ENCODE measurements at places on chromosomes 2 and 18.
A peak's percentile ranks its signal among the peaks of the same experiment; 100 is the strongest.

GRCh38 chr2:11498543-11499034 lies 32.6 kb upstream of the E2F6 start:
- DNase-seq, result peak; percentile 71

- no peak for DNase-seq
These were observed 62.5 kb downstream of the SPHKAP start for GRCh38 chr2:228118940-228119339.

DNA sequence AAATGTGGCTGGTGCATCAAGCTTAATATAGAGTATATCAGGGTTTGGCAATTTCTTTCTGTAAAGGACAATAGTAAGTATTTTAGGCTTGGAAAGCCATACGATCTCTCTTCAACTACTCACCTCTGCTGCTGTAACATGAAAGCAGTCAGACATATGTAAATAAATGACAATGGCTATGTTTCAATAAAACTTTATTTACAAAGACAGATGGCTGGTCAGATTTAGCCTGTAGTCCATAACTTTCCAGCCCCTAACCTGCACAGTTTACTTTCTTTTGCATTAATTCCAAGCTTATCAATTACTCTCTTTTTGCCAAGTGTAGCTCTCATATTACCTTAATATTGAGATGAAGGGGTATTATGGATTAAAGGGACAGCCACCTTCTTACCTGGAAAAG lies 83.1 kb downstream of the LRATD1 start:
- DNase-seq, result no peak

GRCh38 chr2:69781321-69782248 lies 39.7 kb downstream of the ANXA4 start:
- DNase-seq, result no peak

DNA sequence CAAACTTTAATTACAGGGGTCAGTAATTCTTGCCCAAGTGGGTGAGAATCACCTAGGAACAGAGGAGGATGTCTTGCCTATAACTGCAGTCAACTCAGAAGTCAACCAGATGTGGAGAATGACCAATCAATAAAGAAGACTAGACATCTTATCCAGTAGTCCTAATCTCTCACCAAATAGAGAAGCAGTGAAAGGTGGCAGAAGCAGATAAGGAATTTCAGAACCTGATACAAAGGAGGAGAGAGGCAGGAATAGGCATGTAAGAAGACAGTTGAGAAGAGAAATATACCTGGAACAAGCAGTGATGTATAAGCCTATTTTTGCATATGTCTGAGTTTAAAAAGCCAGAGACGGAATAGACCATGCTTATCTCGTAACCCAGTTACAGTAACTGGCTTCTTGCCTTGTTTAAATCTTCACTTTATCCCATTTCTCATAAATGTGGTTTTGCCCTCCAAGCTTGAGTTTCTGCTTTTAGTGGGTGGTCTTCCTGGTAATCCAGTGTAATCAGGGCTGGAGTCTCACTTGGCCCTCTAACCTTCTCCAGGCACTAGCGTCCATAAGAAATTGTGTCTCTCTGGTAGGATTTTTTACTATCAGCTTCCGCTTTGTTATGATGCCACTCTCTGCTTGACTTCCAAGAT lies 401.0 kb downstream of the SUCLG1 start:
- no peak for DNase-seq

- DNase-seq, result no peak
These were observed 905.6 kb downstream of the TSN start for GRCh38 chr2:122660786-122661634.

GRCh38 chr2:191117341-191117740 lies 33.5 kb downstream of the STAT4 start:
- no peak for DNase-seq

All from anterior cingulate cortex (tissue), 58 donors.